Gastroesophageal sphincter (tissue), 4 donors: ENCODE measurements at places on chromosomes 13 and 19.

GRCh38 chr19:16283210-16284061, 41.2 kb upstream of the KLF2 start:
- peak; percentile 88 for ATAC-seq

DNA sequence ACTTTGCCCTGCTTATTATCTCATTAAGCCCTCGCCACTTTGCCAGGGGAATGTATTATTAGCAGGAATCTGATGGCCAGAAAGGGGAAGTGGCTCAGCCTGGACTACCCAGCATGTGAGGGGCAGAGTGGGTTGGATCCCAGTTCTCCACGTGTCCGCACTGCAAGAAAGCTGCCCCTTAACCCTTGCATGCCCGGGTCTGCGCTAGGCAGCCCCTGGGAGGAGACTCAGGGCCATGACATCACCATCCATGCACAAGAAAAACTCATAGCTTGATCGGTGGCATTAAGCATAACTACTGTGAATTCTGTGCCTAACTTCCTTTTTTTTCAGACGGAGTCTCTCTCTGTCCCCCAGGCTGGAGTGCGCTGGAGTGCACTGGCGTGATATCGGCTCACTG, 8.9 kb downstream of the CACNG8 start:
- no peak for ATAC-seq

DNA sequence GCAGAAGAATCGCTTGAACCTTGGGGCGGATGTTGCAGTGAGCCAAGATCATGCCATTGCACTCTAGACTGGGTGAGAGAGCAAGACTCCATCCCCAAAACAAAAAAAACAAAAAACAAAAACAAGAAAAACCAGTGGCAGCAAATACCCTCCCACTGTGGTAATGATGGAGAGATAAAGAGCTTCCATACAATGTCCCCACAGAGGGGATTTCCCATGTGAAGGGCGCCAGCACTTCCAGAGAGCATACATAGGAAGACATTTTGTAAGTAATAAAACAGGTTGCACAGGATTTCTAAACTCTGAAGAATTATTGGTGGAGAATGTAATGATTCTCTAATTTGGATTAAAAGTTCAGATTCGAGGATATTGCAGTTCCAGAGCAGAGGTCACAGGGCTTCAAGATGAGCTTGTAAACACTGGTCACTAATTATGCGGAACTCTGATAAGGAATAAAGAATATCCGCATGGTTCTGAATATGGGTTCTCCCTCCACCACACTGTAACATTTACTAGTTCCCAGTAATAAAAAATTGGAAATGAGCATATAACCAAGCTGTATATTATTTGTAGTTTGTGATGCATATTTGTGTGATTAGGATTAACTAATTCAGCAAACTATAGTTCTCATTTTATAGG, 290.1 kb upstream of the SLC10A2 start:
- no peak for ATAC-seq

GRCh38 chr19:13860679-13861391, 16.1 kb upstream of the NANOS3 start:
- no peak for ATAC-seq

GRCh38 chr19:35217649-35217990, 10.9 kb downstream of the FAM187B start:
- no peak for ATAC-seq

DNA sequence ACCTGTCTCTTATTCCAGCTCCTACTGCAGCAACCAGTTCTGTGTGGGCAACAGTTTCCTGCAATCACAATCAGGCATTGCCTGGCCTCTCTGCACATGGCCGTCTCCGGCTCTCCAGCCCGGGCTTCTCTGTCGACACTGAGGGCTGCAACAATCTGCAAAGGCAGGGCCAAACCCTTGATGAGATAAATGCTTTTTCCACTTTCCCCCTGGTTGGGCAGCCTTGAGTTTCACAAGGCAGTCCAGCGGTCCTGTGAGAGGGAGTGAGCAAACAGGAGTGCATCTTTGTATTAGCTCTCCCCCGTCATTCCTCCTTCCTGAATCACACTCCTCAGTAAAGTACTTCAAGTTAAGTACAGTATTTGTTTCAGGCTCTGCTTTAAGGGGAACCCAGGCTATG, 40.7 kb upstream of the VWA8 start:
- ATAC-seq: no peak

GRCh38 chr19:6779206-6779605, 6.7 kb downstream of the VAV1 start:
- no peak for ATAC-seq
